ENCODE measurements at places on chromosomes 13 and 19.

- no peak for DNase-seq
These were observed 30.7 kb upstream of the POMP start for GRCh38 chr13:28628241-28628640.

DNA sequence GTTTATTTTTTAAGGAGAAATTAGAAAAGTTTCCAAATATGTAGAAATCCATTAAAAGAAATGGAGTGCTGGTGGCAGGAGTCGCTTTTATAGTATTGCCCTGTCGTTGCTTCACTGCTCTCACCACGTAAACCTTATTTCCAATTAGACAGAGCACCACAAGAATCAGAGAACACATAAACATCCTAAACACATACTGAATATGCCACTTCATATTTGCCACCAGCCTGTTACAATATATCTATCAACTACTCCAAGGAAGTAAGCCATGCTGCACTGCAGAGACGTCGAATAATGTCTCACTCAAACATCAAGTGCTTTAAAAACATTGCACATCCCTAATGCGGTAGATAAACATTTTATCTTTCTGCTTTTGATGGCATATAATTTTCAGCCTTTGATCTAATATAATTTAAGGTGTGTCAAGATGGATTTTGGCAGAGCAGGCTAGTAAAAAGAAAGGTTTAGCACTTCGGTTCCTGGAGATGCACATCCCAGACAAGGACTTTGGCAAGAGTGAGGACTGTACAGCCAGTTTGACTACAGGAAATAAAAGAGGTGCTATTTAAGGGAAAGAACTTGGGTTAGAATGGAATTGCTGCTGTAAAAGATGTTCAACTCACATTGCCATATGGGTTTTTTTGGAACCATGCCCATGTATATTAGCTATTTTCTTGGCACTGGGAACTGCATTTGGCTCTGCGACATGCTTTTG, 932.3 kb downstream of the EFNB2 start:
- no peak for DNase-seq

DNA sequence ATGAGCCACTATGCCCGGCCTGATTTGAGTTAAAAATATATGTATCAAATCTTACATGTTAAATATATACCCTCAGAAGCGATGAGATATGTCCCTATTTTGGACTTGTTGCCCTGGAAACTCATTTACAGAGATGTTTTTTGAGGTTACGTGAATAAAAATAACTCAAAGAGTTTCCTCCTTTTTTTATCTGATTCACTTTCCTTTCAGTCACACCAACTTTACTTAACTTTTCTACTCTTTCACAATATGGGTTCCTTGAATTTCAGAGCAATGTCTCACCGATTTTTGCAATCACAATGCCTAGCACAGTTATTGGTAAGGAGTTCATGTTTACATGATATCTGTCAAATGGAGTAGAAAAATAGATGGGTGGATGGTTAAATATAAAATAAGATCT, 2.3 kb downstream of the OR7C2 start:
- no peak for DNase-seq

- no peak for DNase-seq
These were observed 48.4 kb upstream of the EBPL start for GRCh38 chr13:49739498-49740187.

DNA sequence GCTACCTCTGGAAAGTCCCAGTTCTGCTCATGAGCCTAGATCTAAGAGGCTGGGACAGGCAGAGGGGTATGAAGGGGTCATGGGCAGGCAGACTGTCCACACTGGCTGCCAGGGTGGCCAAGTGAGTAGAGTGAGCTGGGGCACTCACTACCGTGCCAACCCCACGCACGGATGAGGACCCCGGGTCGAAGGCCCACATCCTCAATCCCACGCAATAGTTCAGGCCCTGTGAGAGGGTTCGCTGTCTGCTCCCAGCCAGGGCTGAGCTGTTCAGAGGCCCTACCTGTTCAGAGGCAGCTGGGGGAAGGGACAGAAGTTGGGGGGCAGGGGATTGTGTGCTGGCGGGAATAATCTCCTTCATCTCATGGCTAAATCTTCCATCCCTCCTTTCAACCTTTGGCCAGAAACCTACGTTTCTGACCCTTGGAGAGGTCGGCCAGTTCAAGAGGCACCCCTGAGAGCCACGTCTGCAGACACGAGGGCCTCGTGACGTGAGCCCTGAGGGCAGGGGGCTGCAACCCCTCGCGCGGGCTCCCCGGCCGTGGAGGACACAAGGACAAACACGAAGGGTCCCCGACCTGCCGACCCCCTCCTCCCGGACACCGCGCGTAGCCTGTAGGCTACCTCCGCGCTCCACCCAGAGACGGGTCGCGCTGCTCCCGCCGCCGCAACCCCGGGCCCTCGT, 1.0 kb upstream of the RPS5 start:
- DNase-seq, result no peak

DNA sequence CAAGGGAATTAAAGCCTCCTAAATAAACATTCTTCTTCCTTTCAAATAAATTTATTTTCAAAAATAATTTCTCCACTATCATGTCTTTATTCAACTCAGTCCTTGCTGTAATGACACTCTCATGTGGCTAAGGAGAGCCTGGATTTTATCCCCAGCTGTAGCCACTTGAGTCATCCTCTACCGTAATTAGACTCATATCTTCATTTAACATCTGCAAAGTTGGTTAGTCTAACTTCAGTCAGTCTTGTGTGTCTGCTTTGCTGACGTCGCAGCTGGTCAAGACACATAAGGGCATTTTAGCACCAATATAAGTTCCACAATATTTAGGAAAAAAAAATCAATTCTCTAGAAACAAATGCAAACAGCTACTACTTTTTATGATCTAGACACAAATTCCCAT, 776.4 kb upstream of the ATXN8OS start:
- DNase-seq, result no peak

DNA sequence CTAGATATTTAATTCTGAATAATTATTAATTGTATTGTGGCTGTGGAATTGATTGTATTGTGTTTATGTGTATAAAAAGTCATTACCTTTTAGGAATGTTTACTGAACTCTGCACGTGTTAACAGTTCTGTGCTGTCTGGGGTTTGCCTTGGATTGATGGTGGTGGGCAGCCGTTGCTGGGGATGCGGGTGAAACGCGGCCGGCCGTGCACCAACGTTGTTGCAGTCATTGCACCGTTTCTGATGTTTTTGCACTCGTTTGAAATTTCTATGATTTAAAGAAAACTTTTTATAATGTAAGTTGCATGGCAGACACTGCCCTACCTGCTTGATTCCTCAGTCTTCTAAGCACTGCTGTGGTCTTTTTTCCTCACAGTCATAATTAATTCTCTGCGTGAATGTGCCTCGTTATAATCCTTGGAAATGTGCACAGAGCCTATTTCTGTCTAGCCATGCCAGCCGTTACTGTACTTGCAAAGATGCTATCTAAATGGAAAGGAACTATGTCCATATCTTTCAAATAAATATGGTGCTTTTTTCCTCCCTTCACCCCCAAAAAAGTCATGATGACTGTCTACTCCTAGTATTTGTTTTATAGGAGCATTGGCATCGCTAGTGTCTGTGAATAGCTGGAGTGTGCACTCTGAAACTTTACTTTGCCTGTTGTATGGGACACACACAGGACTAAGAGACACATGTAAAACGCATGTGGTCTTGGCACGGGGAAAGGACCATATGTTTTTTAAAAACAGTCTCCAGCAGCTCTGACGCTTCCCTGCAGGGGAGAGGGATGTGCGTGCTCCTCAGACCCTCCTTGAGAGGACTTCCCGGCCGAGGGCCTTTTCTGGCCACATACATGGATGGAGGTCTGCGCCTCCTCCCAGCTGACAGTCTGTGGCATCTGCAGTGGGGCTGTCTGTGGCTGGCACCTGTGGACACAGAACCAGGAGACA, 40.7 kb upstream of the MCF2L start:
- DNase-seq, result no peak

DNA sequence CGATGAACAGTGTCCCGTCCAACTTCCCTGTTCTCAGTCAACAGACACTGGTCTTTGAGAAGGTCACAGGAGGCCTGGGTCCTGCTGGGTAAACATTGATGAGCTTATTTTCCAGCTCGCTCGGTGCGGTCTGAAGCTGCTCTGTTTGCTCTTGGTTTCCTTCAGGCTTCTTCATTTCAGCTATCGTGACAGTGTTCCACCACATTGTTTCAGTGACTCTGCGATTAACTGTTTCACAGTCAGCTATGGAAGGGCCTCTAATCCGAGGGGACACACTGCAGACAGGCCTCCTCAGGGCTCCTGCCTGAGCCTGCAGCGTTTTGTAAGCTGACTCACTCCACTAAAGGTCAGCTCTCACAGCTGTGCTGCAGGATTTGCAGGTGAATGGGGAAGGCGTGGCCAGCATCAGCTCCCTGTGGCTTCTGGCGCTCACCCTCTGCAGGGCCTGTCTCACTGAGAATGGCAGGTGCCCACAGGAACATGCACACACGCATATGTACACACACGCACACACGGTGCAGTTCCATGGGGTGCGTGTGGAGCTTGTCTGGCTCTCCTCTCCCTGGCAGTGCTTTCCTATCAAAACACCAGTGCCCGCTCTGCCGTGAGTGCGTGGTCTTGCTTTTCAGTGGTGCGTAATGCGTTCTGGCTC, 62.9 kb upstream of the MCF2L start:
- no peak for DNase-seq

- DNase-seq, result no peak
These were observed 24.8 kb upstream of the CEACAM21 start for GRCh38 chr19:41551212-41551610.

DNA sequence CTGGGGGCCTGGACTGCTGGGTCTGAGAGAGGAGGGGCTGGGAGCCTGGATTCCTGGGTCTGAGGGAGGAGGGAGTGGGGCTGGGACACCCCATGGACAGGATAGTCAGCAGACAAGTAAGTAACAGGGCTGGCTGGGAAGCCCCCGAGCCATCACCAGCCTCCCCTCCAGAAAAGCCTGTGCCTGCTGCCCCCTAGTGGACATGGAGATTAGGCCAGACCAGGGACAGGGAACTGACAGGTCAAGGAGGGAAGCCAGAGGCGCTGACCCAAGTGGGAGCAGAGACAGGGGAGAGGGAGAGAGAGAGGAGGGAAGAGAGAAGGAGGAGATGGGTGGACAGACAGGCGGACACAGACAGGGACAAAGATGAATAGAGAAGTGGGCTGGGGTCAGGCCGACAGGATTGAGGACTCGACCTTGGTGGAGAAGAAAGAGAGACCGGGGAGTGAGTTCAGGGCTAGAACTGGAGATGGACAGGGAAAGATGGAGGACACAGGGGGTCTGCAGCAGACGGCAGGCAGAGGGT, 6.7 kb upstream of the ERFL start:
- DNase-seq, result peak; percentile 66

DNA sequence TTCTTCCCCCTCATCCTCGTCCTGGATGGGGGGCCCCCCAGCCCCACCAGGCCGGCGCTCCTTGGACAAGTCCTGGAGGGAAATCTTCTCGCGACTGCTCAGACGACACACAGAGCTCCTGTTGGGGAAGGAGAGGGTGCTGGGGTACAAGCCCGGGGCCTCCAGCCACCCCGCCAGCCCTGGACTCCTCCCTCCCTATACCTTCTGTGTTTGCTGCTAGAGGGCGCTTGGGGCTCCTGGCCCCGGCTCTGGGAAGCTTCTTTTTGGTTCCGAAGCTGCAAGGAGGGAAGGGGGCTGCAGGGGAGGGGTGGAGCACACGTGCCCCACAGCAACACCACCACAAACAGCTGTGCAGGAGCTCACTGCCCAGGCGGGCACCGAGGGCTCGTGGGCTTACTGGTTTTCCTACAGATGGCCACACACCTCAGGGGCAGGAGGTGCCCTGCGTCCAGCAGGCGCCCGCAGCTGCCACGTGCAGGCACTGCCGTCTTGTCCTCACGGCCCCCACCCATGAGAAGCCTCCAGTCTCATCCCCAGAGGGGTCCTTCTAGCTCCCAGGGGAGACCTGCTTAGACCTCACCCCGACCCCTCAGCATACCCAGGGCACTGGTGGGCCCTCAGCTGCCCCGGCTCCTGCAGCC, 20.5 kb downstream of the EPS8L1 start:
- no peak for DNase-seq

- DNase-seq, result no peak
These were observed 103.8 kb downstream of the RGCC start for GRCh38 chr13:41561170-41561569.

- DNase-seq, result no peak
These were observed 18.7 kb upstream of the SOX21 start for GRCh38 chr13:94731028-94731427.

GRCh38 chr13:33911521-33911920, 93.6 kb downstream of the RFC3 start:
- DNase-seq, result no peak

- DNase-seq, result no peak
These were observed 61.4 kb upstream of the TEX29 start for GRCh38 chr13:111259058-111259457.

DNA sequence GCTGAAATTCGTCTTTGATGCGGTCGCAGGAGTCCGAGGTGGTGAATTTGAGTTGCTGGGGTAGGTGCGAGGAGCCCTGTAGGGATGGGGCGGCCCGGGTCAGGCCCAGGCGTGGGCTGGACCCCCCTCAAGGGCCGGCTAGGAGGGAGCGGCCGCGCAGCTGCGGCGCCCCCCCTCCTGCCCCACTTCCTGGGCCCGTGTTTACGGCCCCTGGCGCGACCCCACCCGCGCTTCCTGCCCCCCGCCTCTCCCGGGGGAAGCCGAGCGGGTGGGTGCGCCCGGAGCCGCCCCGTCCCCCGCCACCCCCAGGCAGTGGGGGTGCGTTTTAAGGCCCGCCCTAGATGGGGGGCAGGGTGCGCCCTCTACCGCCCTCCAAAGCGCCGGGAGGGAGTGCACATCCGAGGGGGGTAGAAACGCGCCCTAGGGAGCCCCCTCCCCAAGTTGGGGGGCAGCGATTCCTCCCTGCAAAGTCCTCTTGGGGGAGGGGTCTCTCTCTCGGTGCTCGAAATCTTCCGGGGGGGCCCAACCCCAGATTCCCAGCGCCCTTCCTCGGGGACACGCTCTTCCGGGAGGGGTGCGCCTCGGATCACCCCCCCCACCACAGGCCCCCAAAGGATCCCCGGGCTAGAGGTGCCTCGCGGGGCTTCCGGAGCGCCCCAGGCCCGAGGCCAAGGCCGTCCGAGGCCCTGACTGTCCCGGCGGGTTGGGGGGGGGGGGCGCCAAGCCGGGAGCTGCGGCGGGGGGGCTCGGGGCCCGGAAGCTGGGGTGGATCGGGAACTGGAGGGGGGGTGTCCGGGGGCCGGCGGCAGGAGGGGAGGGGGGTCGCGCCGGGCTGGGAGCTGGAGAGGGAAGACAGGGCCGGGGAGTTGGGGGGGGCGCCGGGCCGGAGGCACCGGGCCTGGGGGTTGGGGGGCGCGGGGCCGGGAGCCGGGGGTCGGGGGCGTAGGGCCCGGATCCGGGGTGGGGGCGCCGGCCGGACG, 823 bp downstream of the TLE5 start:
- DNase-seq, result peak; percentile 93

GRCh38 chr13:28601581-28601980, 57.3 kb upstream of the POMP start:
- no peak for DNase-seq

GRCh38 chr19:48561412-48561811, 9.4 kb downstream of the SULT2B1 start:
- DNase-seq, result no peak

GRCh38 chr13:33347861-33348260, 62.3 kb upstream of the STARD13 start:
- no peak for DNase-seq

- no peak for DNase-seq
These were observed 80.5 kb downstream of the COL4A2 start for GRCh38 chr13:110387451-110388107.

Data from naive thymus-derived CD8-positive, alpha-beta T cell (primary cell).